ENCODE measurements at places on chromosomes 7 and 10.

DNA sequence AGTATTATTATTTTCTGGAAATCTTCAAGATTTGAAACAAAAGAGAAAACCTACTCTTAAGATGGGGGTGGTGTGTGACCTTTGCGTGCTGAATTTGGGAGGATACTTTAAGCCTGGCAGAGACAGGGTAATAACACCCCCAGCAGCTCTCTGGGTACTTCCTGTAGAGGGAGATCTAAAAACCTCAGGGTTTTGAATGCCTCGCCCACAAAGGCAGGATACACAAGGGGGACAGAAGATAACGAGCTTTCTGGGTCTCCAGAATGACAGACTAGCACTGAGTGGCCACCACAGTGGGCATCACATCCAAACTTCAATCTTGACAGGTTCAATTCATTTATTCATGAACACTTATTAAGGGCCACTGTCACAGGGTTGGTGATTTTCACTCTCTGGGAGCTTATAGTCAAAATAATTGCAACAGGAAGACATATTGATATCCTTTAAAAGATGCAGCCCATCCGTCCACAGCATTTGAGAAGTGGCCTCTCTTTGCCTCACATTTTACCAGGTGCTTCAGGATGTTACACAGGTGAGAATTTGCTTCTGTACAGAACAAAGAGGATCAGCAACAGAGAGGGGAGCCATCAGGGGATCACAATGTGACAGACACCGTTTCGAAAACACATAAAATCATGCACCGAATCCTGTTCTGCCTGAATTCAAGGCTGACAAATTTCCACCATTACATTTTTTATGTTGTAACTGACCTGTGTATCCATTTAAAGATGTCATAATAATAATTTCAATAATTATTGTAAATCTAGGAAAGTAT is 14.3 kb downstream of the CPA1 start:
- DNase-seq: no peak

GRCh38 chr10:89373916-89374711 is 3.7 kb upstream of the IFIT1B start:
- no peak for DNase-seq

DNA sequence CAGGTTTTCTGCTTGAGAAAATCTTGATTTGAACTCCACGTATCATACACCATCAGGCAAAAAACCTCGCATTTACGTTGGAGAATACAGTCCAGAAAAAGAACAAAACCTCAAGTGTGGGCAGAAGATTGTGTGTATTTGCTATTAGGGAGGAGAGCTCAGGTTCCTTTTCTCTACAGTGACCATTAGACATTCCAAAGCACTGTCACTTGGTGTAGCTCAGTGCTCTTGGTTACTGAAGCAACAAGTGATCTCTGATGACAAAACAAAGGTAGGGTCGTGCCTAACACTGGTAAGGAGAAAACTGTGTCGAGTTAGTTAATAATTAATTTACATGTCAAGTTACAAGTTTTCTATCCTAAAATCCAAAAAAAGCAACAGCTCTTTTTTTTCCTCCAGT is 72.6 kb downstream of the C1GALT1 start:
- no peak for DNase-seq

GRCh38 chr10:52379287-52379686 is 65.2 kb downstream of the DKK1 start:
- DNase-seq: no peak

- no peak for DNase-seq
Measured at GRCh38 chr7:158779061-158780000, 50.0 kb downstream of the ESYT2 start.
